ENCODE measurements at places on chromosomes 16 and 17. TPM values are rescaled to one million over a fixed set of nuclear protein-coding genes. Genes with fewer than 3 reads are reported as not detected.

Gene ITGA2B
- 1.1 TPM for polyA plus RNA-seq

Gene PIK3R5
- polyA plus RNA-seq = 3.2 TPM

Gene CTRB1
- not detected for polyA plus RNA-seq

Gene PDILT
- polyA plus RNA-seq = not detected

Gene TOM1L1
- 107 TPM for polyA plus RNA-seq

Gene DOC2B
- polyA plus RNA-seq = 7.0 TPM

Gene CDH16
- 7.9 TPM for polyA plus RNA-seq

Gene TBC1D26
- polyA plus RNA-seq = 0.28 TPM

Gene ATPAF2
- polyA plus RNA-seq = 24.8 TPM

Gene GDPD1
- 3.6 TPM for polyA plus RNA-seq

- no peak for DNase-seq
- peak overlapping the region; percentile 95 for H3K27ac ChIP-seq
Observed at GRCh38 chr17:17681744-17682292, 560 bp downstream of the RAI1 start.

- H3K27me3 ChIP-seq = peaks cover 1% of the 10 kb centered on the region
- no peak overlapping the region for H3K4me3 ChIP-seq
- DNase-seq = no peak
- H3K4me1 ChIP-seq = no peaks in the 10 kb centered on the region
- H3K36me3 ChIP-seq = no peaks in the 10 kb centered on the region
- H3K27ac ChIP-seq = no peak overlapping the region
Observed at GRCh38 chr16:87076950-87077749, 240.0 kb downstream of the C16orf95 start.

DNA sequence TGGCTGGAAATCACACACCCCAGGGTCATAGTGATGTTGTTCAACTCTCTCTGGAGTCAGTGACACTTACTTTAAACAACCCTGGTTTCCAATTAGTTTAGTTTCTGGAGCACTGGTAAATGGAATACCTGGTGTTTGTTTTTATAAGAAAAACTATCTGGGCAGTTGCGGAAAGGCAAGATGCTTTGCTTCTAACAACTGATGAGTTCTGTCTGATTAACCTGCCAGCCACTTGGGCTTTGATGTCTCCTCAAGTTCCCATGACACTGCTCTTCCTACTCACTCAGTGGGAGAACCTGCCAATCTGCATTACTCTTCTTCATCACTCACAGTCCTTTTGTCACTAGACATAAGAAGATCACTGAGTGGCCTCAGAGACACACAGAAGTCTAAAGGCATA is 78.7 kb upstream of the MTMR4 start:
- DNase-seq = no peak
- H3K4me1 ChIP-seq = no peaks in the 10 kb centered on the region

DNA sequence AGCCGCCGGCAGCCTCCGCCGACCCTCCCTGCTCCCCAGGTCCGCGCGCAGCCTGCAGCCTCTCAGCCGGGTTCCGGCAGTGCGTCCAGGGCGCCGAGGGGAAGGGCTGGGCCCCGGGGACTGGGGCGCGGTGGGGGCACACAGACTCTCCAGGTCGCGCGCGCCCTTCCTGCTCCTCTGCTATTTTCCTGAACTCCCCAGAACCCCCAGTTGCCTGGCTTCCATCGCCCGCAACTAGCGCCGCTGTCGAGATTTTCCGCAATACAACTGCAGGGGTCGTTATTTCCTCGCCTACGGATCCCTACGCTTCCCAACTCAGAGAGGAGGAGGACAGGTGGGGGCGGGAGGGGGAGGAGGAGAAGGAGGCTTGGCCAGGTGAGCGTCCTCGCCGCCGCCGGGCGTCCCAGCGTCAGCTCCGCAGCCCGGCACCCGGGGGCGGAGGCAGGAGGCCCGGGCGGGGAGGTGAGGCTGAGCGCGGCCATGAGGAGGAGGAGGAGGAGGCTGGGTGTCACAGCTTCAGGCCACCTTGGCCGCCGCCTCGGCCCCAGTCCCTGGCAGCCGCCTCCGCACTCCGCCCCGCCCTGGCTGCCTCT is at the start of gene CA10:
CA10 (minus strand) TSS at position 265 of the 593 bp plus-strand sequence.
- H3K27ac ChIP-seq = no peak within 1 kb of the TSS
- no peaks in the 10 kb centered on the region for H3K36me3 ChIP-seq
- no peak within 1 kb of the TSS for H3K4me3 ChIP-seq
- H3K27me3 ChIP-seq = peaks cover 57% of the 10 kb centered on the region

- H3K27ac ChIP-seq = peak overlapping the region; percentile 34
- DNase-seq = peak; percentile 89
- peaks cover 11% of the 10 kb centered on the region for H3K4me1 ChIP-seq
- H3K27me3 ChIP-seq = no peaks in the 10 kb centered on the region
- H3K36me3 ChIP-seq = no peaks in the 10 kb centered on the region
Observed at GRCh38 chr17:65576939-65577338, 15.5 kb upstream of the AXIN2 start.

DNA sequence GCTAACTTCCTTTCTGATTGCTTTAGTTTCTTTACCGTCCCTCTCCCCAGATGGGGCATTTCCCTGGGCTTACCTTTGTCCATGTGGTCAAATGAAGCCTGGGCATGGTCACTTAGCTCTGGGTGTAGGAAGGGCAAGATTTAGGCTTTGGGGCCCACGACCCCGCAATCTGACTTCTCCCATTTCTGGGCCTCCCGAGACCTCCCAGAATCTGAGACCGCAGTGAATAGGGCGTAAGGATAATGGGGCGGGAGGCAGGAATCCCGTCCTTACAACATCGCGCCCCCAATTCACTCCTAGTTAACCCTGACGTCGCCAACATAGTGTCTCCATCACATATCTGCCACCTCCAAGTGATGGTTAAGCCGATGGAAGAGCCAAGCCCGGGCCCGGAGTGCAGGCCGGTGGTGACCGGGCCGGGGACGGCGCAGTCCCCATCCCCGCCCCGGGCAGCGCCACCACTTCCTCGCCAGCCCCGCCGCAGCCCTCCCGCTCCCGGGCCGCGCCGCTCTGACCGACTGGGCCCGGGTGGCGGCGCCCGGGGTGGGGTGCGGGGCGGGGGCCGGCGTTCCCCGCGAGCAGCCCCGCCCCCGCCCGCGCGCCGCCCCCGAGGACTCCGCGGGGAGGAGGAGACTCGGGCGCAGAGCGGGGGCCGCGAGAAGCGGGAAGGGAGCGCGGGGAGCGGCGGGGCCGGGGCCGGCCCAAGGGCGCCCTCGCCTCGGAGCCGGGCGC is at the start of gene RHBDL3:
RHBDL3 (plus strand) TSS at position 641 of the 732 bp plus-strand sequence. CDS start 358 bp downstream, outside the sequence.
- H3K36me3 ChIP-seq = no peaks in the 10 kb centered on the region
- peak within 1 kb of the TSS; percentile 37 for H3K4me3 ChIP-seq
- DNase-seq = no peak
- H3K27ac ChIP-seq = no peak within 1 kb of the TSS

DNA sequence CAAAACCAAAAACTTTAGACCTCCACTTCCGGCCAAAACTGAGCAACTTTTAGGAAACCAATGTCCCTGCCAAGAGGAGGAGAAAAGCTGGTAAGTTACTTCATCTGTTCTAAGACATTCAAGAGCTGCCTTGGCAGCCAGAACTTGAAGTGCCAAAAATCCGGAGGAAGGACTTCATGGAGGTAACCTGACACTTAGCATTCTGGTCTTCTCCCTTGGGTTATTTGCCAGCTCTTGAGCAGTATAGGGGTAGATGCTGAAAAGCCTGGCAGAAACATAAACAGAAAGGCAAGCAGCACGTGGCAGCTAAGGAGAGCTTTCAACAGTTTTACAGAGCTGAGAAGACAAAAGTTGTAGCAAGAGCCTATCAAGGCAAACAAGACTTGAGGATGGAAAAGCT is 53.2 kb downstream of the CDYL2 start:
- H3K4me1 ChIP-seq = no peaks in the 10 kb centered on the region
- H3K27ac ChIP-seq = no peak overlapping the region
- H3K27me3 ChIP-seq = no peaks in the 10 kb centered on the region
- no peak overlapping the region for H3K4me3 ChIP-seq
- no peaks in the 10 kb centered on the region for H3K36me3 ChIP-seq
- no peak for DNase-seq

DNA sequence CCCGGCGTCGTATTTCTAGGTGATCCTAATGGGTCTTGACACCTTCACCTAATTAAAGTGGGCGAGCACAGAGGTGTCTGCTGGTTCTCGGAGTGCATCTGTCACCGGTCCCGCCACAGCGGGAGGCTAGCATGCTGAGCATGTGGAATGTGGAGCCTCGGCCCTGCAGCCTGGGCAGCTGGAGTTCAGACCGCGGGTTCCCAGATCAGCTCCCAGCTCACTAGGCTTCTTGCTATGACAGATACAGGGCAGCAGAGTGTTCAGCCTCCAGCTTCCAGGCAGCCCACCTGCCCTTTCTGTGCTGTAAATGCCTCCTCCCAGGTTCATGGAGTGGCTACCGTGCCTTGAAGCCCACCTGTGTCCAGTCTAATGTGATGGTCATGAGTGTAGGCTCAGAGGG is 166.7 kb downstream of the CPPED1 start:
- no peak for DNase-seq
- no peaks in the 10 kb centered on the region for H3K4me1 ChIP-seq
- no peaks in the 10 kb centered on the region for H3K27me3 ChIP-seq
- no peak overlapping the region for H3K27ac ChIP-seq
- H3K4me3 ChIP-seq = no peak overlapping the region

- H3K27ac ChIP-seq = no peak overlapping the region
- H3K4me1 ChIP-seq = no peaks in the 10 kb centered on the region
- H3K4me3 ChIP-seq = no peak overlapping the region
- H3K36me3 ChIP-seq = no peaks in the 10 kb centered on the region
Observed at GRCh38 chr17:56486732-56487131, 106.8 kb upstream of the NOG start.

- no peak overlapping the region for H3K27ac ChIP-seq
- peaks cover 3% of the 10 kb centered on the region for H3K4me1 ChIP-seq
- no peak for DNase-seq
- no peaks in the 10 kb centered on the region for H3K27me3 ChIP-seq
Observed at GRCh38 chr16:56421313-56421712, 4.0 kb downstream of the AMFR start.

- H3K27me3 ChIP-seq = no peaks in the 10 kb centered on the region
- no peak overlapping the region for H3K4me3 ChIP-seq
- no peaks in the 10 kb centered on the region for H3K4me1 ChIP-seq
- DNase-seq = no peak
- no peak overlapping the region for H3K27ac ChIP-seq
- H3K36me3 ChIP-seq = no peaks in the 10 kb centered on the region
Observed at GRCh38 chr16:23025692-23026307, 123.5 kb downstream of the USP31 start.

DNA sequence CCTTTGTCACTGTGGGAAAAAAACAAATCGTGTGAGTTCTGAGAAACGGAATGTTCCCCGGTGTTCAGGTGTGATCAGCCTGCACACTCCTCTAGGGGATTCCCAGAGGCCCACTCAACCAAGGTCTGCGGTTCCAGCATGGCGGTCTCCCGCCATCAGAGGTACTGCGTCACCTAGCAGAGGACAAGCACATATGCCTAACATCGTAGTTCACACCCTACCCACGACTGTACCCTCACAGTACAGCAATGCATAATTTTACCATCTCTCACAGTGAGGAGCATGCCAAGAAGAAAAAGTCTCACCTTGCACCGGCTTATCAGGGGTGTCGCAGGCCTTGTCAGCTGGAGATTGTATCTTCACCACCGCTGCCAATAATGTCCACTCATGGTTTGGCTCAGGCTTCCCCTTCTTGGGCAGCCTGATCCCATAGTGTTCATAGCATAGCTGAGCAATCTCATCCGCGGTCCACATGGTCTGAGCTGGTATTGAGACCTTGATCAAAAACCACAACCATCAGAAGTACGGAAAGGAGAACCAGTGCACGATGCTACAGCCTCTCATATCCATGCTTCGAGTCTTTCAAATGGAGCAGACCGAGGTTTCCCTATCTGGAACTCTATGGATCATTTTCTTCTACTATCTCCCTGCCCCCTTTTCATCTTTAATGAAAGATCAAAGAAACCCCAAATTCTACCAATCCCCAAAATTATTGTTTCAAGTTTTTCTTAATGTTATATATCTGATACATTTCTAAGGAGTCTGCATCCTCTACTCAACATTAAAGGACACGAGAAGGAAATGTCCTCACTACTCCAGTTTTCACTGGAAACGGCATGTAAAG is 2.5 kb downstream of the ADAT1 start:
- no peaks in the 10 kb centered on the region for H3K27me3 ChIP-seq

- no peak overlapping the region for H3K4me3 ChIP-seq
- H3K4me1 ChIP-seq = peaks cover 39% of the 10 kb centered on the region
- no peaks in the 10 kb centered on the region for H3K36me3 ChIP-seq
Observed at GRCh38 chr17:57609125-57609877, 135.8 kb downstream of the CCDC182 start.

GRCh38 chr16:86800894-86801293 is 222.5 kb downstream of the FOXL1 start:
- DNase-seq = no peak
- H3K27ac ChIP-seq = no peak overlapping the region
- no peak overlapping the region for H3K4me3 ChIP-seq

- H3K27me3 ChIP-seq = peaks cover 4% of the 10 kb centered on the region
- H3K4me1 ChIP-seq = no peaks in the 10 kb centered on the region
- no peak overlapping the region for H3K4me3 ChIP-seq
- H3K27ac ChIP-seq = no peak overlapping the region
- DNase-seq = no peak
- no peaks in the 10 kb centered on the region for H3K36me3 ChIP-seq
Observed at GRCh38 chr17:65117384-65118035, 19.7 kb upstream of the RGS9 start.

- H3K36me3 ChIP-seq = no peaks in the 10 kb centered on the region
- H3K27ac ChIP-seq = no peak overlapping the region
- H3K4me1 ChIP-seq = peaks cover 32% of the 10 kb centered on the region
- no peaks in the 10 kb centered on the region for H3K27me3 ChIP-seq
- no peak overlapping the region for H3K4me3 ChIP-seq
Observed at GRCh38 chr16:73022534-73022933, 25.4 kb downstream of the ZFHX3 start.

GRCh38 chr17:74374858-74375257 is 7.6 kb downstream of the GPR142 start:
- no peak overlapping the region for H3K4me3 ChIP-seq
- H3K27me3 ChIP-seq = no peaks in the 10 kb centered on the region
- H3K36me3 ChIP-seq = no peaks in the 10 kb centered on the region
- no peak overlapping the region for H3K27ac ChIP-seq
- no peak for DNase-seq
- H3K4me1 ChIP-seq = peaks cover 14% of the 10 kb centered on the region

DNA sequence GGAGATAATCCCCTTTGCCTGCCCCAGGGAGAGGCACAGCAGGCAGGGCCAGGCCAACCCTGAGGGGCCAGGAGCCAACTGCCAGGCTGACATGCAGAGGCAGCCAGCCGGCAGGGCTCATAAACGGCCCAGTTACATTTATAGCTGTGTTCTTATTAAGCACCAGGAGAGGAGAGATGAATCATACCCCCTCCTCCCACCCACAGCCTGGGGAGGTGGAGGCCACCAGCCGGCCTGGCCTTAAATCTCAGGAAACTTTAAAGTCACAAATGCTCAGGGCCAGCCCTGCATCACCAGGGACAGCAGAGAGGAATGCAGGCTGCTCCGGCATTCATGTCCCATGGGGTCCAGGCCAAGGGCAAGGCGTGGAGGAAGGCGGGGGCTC is 177.2 kb downstream of the TMEM132E start:
- no peaks in the 10 kb centered on the region for H3K36me3 ChIP-seq
- H3K27ac ChIP-seq = no peak overlapping the region
- no peaks in the 10 kb centered on the region for H3K4me1 ChIP-seq
- no peak overlapping the region for H3K4me3 ChIP-seq
